ENCODE measurements at places on chromosomes 12 and 14. TPM values are rescaled to one million over a fixed set of nuclear protein-coding genes. Genes with fewer than 3 reads are reported as not detected.

CLEC2B gene
- 0.19 TPM for total RNA-seq

GRCh38 chr14:35398071-35398584 is 6.4 kb downstream of the NFKBIA start:
- no peak for DNase-seq

GPR68 gene
- total RNA-seq, result 0.14 TPM

DNA sequence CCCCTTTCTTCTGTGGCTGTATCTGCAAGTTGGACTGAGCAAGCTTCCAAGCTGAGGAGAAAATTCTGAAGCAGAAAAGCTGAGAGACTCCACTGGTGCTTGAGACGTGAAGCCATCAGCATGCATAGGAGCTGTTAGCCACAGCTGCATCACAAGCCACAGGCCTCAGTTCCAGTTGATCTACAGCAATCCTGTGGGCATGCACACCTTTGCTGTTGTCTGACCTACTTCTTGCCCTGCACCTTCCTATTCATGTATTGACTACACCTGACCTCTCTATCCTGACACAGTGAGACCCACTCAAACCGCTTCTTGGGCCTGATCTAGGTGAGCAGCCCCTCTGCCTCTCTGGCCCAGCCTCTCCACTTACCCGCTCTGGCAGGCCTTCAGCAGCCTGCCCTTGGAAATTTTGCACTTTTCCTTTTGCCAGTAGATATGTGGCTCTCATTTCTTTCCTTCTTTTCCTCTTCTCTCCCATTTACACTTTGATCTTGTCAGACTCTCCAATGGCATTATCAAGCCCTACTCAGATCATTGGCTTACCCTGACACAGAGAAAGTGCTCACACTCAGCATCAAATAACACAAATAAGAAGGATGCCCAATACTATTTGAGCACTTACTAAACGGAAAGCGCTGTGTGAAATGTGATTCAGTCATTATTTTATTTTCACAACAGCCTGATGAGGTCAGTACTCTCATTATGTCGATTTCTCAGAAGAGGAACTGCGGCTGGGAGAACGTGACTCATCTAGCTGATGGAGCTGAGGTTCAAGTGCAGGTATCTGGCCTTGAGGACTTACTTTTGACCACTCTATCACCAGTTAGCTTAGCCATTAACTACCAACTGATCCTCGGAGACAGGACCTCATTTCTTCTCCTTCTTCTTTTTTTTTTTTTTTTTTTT is 21.9 kb upstream of the PTGR2 start:
- DNase-seq, result no peak

DNA sequence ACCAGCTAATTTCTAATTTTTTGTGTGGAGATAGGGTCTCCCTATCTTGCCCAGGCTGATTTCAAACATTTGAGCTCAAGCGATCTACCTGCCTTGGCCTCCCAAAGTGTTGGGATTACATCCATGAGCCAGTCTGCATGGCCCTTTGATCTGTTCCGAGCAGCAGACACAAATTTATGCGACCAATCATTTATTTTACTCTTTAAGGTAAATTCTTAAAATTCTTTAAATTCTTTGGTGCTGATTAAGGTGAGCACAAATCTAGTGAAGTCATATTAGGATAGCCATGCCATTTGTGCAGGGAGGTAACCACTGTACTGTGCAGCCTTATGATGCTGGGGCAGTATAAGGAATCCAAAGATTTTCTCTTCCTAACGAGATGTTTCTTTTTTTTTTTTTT is 135.7 kb downstream of the SRGAP1 start:
- DNase-seq, result no peak

CCDC197 gene
- total RNA-seq, result not detected

DNA sequence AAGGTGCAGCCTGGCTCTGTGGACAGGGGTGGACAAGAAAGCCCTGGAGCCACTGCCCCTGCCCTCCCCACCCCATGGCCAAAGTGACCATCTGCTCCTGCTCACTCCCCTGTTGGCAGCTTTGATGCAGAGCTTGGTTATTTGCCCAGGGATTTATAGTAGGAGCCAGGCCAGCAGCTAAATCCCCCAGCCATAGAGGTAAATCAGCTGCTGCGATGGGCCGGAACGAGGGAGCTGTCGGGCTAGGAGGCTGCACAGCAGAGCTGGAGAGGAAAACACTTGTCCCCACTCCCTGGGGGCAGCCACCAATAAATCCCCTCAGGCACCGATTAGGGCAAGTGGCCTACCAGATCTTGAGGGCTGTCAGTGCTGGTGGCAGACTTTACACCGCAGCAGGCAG is 26.0 kb downstream of the SMUG1 start:
- DNase-seq, result no peak

CD27 gene
- total RNA-seq, result not detected

GPRC5A gene
- not detected for total RNA-seq

- no peak for DNase-seq
These were observed 11.2 kb downstream of the RHOF start for GRCh38 chr12:121781998-121782979.

DNA sequence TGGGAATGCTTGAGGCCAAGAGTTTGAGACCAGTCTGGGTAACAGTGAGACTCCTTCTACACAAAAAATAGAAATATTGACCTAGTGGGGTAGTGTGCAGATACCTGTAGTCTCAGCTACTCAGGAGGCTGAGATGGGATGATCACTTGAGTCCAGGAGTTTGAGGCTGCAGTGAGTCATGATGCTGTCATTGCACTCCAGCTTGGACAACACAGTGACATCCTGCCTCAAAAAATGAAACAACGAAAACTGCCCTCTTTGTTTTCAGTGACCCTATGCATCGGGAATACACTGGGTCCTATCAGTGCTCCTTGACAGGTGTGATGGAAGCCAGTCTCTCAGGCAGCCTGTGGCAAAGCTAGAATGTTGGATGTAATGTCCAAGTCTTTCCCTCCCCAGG is 311.5 kb upstream of the OR4E1 start:
- no peak for DNase-seq

DNA sequence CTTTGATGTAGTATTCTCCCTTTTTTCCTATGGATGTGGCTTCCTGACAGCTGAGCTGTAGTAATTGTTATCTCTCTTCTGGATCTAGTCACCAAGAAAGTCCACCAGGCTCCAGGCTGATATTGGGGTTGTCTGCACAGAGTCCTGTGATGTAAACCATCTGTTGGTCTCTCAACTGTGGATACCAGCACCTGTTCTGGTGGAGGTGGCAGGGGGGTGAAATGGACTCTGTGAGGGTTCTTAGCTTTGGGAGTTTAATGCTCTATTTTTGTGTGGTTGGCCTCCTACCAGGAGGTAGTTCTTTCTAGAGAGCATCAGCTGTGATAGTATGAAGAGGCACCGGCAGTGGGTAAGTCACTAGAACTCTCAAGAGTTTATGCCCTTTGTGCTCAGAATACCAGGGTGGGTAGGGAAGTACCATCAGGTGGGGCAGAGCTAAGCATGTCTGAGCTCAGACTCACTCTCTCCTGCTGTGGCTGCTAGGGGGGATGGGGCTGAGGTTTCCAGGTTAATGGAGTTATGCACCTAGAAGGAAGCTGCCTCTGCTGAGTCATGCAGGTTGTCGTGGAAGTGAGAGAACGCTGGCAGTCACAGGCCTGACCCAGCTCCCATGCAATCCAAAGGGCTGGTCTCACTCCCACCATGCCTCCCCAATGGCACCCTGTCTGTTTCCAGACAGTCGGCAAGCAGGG is 3.0 kb upstream of the TAS2R14 start:
- DNase-seq, result no peak

DNA sequence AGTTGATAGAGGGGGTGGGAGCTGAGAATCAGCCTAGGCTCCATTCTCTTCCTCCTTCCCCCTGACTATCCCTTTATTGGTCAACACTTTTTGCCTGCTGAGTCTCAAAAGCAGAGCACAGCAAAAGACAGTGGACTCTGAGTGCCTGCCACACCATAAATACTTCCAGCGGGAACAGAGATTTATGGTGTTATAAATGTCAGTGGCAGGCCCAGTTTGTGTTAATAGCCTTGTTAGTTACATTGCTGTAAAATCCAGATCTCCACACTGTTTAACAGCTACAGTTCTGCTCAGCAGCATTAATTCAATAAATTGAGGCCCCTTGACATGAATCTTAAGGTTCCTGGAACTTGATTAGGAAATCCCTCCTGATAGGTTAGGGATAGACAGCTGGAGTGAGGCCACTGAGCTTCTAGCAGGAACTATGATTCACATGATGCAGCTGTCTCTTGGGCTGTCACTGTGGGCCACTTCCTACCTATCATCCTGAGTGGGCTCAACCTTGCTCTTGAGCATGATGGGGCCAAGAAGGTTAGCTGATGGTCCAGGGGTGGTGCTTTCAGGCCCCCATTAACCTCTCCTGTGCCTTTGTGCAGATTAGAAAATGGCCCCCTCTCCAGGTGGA is 295.2 kb upstream of the SRRM4 start:
- DNase-seq, result no peak

- no peak for DNase-seq
These were observed 38.2 kb downstream of the BAZ2A start for GRCh38 chr12:56591961-56592360.
